ENCODE measurements at places on chromosomes 12 and 14. TPM values are rescaled to one million over a fixed set of nuclear protein-coding genes. Genes with fewer than 3 reads are reported as not detected.

The ZNF385A gene
- total RNA-seq = 1.8 TPM

The BIN2 gene
- total RNA-seq = not detected

The PTCSC3 gene
- total RNA-seq = not detected

The SLC35F4 gene
- total RNA-seq = not detected

The CYP27B1 gene
- 8.6 TPM for total RNA-seq

The FOXG1 gene
- not detected for total RNA-seq

The VRTN gene
- not detected for total RNA-seq

The ADAM21 gene
- total RNA-seq = 0.80 TPM

The CD69 gene
- total RNA-seq = 0.75 TPM

The HHIPL1 gene
- total RNA-seq = 0.84 TPM

The SLCO1B3 gene
- total RNA-seq = 14.2 TPM

The FAM90A1 gene
- total RNA-seq = not detected

The RNF212B gene
- not detected for total RNA-seq

The GALNT6 gene
- total RNA-seq = 93.4 TPM
